ENCODE measurements at places on chromosomes 7 and 10.

DNA sequence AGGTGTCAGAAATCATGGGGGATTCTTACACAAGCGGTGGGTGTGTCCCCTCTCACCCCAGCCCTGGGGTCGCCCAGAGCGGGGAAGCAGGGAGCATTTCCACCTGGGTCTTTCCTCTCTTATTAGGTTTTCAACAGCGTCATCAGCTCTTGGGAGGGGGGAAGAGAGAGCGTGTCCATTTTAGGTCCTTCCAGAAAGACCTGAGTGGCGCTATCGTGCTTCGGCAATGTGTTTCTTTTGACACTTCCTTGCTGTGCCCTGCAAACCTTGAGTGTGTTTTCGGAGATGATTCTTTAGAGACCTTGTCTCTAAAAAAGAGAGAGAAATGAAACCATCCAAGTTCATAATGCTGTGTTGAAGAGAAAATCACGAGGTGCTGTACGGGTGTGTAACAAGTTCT lies 86.9 kb upstream of the PITRM1 start:
- DNase-seq, result no peak

- DNase-seq, result peak; percentile 6
Observed at GRCh38 chr7:55774327-55775050, 88.1 kb downstream of the SEPTIN14 start.

- DNase-seq, result no peak
Observed at GRCh38 chr10:112208997-112209396, 25.4 kb upstream of the GPAM start.

DNA sequence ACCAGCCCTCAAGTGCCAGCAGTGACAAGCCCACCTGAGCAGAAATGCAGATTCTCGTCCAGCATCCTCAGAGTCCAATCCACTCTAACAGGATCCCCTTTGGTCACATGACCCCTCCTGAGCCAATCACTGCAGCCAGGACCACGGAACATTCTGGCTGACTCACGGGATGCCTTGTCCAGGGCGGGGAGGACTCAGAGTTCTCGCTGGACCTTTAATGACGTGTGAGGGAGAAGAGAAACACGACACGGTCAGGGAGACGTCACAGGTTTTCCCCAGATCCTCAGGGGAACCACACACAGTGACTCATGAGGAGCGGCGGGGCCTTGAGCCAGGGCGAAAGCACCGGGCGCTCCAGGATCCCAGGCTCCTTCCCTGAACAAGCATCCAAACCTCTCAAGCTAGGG lies 155.7 kb downstream of the PTPRN2 start:
- DNase-seq, result no peak

DNA sequence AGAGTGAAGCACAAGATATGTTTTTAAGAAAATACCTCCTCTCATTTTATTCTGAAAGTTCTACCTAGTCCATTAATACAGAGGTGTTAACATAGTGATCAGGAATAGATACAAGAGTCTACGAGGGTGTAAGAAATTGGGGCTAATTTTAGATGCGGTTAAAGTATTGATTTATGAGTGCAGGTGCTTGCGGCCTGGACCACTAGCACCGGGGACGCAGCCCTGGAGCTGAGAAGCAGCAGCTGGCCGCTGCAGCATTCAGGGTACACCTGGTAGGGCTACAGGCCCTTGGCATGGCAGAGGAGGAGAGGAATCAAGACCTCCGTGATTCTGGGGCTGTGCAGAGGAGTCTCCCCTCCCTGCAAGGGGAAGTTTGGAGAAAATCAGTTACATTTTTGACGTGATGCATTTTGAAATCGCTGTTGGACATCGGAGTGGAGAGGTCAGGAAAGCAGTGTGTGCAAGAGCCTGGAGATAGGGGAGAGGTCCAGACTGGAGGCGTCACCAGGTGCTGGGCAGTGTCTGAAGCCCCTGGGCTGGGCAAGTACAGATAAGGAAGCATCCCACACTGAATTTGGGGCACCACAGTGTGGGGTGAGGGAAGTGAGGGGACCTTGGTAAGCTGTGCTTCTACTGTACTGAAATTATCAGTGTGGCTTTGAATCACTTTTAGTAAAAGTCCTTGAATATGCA lies 112.3 kb downstream of the VWC2 start:
- no peak for DNase-seq

DNA sequence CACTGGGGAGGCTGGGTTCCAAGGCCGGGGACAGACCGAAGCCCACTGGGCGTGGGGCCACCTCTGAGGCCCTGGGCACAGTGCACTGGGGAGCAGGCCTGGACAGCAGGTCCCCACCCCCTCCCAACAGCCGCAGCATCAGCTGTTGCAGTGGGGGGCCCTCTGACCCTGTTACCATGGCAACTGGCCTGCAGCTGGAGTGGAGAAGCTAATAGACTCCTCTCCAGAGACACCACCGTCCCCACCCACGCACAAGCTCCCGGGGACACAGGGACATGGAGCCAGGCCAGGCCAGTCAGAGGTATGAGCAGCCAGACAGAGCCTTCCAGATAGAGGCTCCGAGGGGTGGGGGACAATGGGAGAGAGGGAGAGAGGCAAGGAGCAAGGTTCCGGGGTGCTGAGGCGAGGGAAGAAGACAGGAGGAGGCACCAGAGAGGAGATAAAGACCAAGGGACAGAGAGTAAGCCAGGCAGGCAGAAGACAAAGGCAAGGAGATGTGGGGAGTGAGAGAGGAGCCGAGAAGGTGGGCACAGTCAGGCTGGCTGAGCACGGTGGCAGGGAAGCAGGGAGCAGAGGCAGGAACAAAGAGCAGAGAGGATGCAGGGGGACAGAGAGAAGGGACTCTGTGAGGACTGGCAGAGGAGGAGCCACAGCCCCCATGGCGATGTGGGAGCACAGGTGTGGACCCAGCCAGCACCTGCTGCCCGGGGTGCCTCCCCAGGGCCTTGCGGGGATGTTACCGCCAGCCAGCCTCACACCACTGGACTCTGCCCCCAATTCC lies 6.7 kb downstream of the KCNH2 start:
- DNase-seq, result no peak

DNA sequence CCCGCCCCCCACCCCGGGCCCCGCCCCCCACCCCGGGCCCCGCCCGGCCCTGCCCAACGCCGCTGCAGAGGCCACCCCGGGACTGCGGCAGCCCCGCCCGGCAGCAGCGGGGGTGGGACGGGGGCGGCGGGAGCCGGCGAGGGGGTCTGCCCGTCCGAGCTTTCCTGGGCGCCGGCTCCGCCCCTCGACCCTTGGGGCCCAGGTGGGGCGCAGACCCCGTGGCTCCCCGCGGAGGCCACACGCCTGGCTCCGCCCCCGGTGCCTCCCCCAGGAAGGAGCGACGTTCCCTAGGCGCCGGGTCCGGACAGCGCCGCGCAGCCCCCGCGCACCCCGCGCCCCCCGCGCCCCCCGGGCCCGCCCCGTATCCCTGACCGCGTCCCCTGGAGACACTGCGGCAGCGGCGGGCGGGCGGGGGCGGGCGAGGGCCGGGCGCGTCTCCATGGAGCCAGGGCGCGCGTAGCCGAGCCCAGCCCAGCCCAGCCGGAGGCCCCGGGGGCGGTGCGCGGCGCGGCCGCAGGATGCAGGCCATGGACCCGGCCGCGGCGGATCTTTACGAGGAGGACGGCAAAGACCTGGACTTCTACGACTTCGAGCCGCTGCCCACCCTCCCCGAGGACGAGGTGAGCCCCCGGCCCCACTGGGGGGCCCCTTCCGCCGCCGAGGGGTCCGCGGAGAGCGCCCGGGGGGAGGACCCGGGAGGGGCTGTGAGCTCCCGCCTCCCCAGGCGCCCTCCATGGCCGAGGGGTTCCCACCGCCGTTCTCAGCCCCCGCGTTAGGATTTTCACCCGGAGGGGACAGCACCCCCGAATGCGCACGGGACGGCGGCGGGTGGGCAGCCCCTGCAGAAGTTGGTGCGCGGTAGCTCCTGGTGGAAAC lies at the start of gene KNDC1:
Gene KNDC1 (plus strand): TSS at position 270 of the 876 bp plus-strand sequence. CDS start 249 bp downstream, at position 519.
- DNase-seq, result no peak

DNA sequence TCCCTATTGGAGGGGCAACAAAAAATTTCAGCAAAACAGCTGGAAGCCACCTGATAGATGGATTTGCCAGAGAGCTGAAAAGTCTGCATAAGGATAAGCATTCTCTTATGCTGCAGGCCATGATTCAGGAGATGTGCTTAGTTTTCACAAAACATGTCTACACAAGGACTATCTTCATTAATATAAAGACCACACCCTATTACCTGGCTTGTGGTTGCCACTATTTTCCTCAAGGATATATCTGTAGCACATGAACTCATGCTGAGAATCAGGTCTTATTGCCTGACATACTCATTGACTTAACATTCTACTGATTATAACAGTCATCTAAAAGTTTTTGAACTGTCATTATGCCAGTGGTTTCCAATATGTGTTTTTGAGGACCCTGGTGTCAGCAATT lies 7.1 kb upstream of the COL17A1 start:
- DNase-seq, result no peak

DNA sequence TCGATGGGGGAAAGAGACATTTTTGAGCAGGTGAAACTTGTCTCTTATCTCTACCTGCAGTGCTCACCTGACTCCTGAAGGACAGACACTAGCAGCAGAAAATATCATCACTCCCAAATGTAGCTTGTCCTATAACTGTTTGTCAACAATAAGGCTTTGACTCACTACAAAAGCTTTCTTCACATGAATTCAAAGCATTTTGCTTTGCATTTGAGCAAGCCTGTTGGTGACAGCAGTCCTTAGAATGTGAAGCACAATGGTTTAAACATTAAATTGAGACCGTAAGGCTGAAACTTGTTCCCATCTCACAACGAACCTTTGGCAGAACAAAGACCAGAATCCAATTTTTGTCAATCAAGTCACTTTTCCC lies 30.6 kb upstream of the ZNRF2 start:
- no peak for DNase-seq

DNA sequence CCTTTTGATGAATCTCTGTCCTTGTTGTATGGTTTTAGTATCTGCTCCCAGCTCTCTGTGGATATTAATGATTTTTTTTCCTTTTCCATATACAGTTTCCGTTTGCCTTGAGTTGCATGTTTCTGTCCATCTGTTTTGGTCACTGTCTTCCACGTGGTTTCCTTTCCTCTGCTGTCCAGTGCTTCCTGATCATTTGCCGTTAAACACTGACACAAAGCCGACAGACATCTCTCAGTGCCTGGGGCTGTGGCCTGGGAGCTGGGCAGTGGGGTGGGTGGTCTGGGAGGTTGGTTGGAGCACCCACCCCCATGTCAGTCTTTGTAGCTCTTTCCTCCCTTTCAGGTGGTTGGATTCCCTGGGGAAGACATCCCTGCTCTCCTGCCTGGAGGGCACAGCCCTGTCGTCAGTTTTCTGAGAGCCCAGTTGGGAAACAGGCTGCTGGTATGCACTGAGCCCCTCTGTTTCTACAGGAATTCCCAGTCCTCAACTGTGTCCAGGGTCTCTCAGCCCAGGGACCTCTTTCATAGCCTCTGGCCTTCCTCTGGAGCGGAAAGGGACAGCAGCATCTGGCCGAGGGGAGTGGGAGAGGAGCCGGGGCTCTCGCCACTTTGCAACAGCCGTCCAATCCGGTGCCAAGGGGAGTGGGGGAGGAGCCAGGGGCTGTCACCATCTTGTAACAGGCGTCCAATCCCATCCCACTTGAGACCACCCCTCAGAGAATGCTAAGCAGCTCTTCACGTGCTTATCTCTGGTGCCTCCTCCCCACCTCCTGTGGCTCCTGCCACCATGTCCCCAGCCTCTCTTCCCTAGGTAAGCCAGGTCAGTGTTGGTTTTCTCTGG lies 26.7 kb upstream of the MKI67 start:
- DNase-seq, result no peak

- no peak for DNase-seq
Observed at GRCh38 chr10:51020200-51020599, 54.1 kb upstream of the PRKG1 start.

DNA sequence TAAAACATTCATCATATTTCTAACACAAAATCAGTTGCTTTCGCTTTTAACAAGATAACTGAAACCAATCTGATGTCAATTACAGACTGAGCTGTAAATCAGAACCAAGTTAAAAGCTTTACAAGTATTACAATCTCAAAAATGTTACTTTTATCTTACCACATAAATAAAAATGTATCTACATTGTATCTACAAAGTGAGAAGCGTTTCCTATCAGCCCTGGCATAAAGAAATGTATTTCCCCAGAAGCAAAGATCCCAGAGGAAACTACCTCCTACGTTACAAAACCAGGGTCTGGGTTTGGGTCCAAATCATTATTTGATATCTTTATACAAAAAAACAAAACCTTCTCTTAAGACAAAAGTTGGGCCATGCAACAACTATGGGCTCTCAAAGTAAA lies 2.6 kb downstream of the SMURF1 start:
- DNase-seq, result no peak

DNA sequence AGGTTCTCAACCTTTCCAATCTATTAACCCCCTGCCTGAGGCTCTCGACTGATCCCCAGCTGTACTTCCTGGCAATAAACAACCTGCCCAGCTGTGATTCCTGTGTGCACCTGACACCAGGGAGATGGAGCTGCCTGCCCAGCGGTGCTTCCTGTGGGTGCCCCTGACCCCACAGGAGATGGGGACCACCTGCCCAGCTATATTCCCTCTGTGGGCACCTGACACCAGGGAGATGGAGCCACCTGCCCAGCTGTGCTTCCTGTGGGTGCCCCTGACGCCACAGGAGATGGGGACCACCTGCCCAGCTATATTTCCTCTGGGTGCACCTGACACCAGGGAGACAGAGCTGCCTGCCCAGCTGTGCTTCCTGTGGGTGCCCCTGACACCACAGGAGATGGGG lies 184.0 kb downstream of the DIP2C start:
- DNase-seq, result no peak

- DNase-seq, result no peak
Observed at GRCh38 chr7:146455091-146455655, 338.6 kb downstream of the CNTNAP2 start.

DNA sequence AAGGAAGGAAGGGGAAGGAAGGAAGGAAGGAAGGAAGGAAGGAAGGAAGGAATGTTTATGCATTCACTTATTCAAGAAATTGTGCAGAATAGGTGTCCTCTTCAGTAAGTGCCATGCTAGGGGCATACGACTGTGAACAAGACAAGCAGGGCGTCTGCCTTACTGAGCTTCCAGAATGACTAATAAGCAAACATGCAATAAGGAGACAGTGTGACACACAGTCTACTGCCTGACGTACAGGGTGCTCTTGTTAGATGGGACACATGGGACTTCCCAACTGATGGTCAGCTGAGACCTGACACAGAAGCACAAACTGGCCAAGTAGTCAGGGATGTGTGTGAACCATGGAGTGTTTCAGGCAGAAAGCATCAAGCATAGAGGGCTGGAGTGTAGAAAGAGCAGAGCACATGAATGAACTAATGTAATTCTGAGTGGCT lies 18.2 kb downstream of the DNAJC12 start:
- no peak for DNase-seq

DNA sequence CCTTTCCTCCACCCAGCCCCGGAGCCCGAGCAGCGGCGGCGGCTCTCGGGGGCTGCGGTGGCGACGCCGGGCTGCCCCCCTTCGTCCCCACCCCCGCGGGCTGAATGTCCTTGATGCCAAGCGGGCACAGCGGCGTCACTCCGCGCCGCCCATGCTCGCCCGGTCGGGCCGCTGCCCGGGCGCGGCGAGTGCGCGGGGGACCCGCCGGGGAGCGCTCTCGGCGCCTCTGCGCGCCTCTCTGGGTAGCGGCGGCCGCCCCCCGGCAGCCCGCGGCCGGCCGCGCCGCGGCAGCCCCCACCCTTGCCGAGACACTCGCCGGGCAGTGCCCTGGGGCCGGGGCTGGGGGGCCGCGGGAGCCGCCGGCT lies 433 bp upstream of the PLXNA4 start:
- no peak for DNase-seq

GRCh38 chr10:123045961-123046731 lies 37.3 kb downstream of the ACADSB start:
- DNase-seq, result no peak
